ENCODE measurements at places on chromosomes 7 and 10.

DNA sequence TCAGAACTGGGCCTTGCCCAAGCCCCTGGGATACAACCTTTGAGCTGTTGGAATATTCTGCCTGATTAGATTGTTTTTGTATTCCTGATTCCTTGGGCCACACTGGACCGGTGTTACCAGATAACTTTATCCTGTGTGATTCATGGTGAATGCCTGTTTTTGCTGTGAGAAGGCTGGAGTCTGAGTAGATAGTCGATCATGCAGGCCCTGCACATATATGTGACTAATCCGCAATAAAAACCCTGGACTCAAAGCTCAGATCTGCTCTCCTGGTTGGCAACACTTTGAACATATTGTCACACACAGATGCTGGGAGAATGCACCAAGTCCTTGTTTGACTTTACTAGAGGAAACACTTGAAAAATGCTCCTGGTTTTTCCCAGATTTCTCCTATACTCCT lies 183.9 kb upstream of the MBL2 start:
- DNase-seq, result no peak

DNA sequence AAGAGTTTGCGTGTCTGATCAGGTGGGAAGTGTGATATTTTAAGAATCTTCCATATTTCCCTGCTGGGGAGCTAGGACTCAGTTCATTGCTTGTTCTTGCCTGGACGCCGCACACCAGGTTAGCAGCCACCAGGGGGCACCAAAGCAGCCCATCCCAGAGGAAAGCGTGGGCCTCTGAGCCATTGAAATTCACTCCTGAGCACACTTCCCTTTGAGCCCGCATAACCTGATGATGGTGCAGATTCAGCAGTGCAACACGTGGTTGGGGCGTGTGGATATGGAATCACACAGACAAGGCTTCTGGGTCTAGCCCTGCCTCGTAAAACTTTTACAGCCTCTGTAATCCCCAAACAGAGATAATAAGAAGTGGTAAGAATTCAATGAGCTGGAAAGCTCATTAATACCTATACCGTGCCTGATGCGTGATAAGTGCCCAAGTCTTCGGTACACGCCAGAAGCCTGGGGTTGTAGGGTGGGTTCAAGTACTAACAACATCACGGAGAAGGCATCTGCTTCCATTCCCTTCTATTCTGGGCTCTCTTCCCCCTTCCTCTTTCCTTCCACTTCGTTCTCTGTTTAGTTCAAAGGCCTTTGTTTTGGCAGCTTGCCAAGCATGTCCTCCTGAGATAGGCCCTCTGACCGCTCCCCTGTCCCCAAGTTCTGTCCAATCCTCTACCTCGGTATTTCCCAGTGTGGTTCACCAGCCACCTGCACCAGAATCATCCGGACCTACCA lies 130.1 kb upstream of the KMT2E start:
- peak; percentile 77 for DNase-seq

DNA sequence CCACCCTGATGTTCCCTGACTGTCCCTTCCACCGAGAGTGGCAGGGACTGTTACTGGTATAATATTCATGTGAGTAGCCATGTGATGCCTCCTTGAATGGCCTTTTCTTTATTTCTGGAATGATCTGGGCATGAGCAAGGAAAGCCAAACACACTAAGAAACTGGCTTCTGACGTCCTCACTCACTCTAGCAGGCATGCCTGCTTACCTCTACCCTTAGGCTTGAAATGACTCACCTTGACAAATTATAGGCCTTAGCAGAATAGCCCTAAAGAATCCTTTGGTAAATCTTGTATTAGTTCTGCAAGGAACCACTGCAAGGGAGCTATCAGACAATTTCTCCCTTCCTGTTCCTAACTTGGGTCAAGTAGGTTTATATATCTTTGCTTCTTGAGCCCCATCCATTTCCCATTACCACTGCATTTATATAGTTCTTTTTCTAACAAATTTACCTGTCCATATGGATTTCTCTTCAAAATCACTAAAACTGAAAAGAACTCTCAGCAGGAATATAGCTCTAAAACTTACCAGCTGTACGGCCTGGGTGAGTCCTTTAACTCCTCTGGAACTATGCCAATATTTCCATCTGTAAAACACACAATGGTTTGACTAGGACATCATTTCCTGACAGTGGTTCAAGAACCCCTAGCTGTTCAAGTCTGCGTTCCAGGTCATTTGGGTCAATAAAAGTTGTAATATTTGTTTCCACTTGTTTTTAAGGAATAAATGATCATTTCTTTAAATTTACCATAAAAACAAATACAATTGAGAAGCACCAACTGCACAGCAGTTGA lies 13.0 kb upstream of the NDUFA5 start:
- DNase-seq, result no peak

GRCh38 chr10:122548407-122549085 lies 12.0 kb upstream of the DMBT1 start:
- no peak for DNase-seq

GRCh38 chr7:1851721-1852516 lies 181.8 kb downstream of the ELFN1 start:
- no peak for DNase-seq

DNA sequence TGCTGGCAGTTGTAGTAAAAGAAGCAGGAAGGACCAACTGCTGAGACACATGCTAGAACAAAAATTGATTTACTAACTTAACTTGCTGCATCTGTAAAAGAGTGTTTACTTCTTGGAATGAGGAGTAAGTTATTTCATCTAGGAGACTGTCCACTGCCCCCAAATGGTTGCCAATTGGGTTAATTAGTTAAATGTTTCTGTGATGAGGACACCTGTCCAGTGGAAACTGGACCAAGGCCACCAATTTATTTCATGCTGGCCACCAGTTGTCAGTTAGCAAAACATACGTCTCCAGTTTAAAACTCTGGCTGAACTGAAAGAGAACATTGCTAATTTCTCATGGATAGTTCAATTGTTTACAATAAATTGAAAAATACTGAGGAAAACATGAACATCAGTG lies 191.7 kb downstream of the PPP1R9A start:
- DNase-seq, result no peak

DNA sequence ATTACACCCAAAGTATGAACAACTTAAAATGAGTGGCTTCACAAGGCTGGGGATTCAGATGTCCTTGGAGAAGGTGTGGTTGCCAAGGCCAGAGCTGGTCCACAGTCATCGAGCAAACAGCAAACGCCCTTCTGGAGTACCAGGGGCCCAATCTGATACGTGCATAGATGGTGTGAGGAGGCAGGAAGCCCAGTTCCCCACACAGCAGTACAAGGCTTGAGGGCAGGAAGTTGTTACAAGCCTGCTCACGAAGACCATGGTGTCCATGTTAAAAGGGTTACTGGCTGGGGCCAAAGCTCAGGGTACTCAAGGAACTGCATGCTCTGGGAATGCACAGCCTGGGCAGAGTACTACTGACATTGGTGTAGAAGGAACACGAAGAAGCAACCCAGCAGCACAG lies 4.6 kb upstream of the ANKRD26 start:
- DNase-seq, result no peak

GRCh38 chr7:123972045-123972444 lies 47.0 kb downstream of the SPAM1 start:
- DNase-seq, result no peak

- DNase-seq, result no peak
Measured at GRCh38 chr10:73909540-73910115, 1.3 kb upstream of the PLAU start.

- no peak for DNase-seq
Measured at GRCh38 chr7:29300026-29300480, 105.5 kb downstream of the CHN2 start.

- DNase-seq, result no peak
Measured at GRCh38 chr7:106486331-106486730, 174.6 kb downstream of the CCDC71L start.

DNA sequence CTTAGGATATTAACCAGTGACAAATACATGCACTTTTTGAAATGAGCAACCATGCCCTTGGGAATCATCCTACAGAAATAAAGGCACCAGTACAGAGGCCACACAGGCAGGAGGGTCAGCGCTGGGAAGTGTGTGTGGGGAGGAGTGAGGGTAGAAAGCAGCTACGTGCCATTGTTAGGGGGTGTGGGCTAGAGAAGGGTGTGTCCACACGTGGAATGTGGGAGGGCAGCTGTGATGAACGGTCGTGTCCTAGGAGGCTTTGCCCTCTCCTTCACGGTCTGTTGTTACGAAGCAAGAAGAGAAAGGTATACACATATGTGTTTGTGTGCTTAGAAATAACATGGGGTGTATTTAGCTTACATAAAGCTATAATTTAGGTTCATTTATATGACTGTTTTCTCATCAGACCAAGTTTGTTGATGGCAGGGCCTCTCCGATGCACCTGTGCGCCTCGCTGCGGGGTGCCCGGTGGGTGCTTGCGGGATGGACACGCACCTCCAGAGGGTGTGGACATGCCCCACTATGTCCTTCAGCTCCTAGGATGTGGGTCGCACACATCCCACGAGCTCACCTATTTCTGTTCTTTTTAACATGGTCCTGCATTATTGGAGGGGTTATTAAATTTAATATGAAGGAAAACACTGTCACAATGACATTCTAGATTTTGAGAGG lies 16.9 kb upstream of the GET4 start:
- DNase-seq, result no peak

DNA sequence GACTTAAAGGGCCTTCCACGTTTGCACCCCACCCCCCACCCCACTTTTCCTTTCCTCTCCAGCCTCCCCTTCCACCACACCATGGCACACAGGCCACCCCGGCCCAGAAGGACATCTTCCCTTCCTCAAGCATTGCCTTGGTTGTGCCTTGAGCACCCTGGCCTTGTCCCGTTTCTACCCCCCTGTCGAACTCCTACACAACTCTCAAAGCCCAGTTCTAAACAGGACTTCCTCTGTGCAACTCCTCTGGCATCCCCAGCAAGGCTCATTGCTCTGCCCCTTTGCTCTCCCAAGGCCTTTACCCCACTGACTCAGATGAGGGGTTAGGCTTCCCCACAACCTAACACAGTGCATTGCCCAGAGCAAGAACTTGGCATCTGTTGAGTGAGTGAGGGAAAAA lies 136.1 kb downstream of the HERPUD2 start:
- DNase-seq, result no peak

- no peak for DNase-seq
Measured at GRCh38 chr7:79130715-79131114, 322.8 kb downstream of the MAGI2 start.

GRCh38 chr7:105087981-105088380 lies 74.0 kb downstream of the KMT2E start:
- DNase-seq, result no peak

DNA sequence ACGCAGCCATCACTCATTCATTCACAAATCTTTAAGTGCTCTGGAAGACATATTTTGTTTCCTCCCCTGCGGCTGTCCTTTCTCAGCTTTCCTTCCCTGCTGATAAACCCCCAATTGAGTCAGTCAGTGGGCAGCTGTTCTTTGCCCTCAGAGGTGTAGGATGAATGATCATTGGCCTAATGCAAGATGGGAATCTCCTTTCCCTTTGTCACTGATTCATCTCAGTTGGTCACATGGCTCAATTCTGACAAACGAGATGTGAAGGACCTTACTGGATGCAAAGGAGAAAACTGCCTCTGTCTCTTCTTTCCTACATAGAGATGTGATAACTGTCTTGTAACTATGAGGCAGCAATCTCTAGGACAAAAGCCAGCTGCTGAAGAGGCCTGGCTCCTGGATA lies 44.6 kb downstream of the COL28A1 start:
- DNase-seq, result no peak

- DNase-seq, result no peak
Measured at GRCh38 chr10:68105820-68106219, 3.5 kb upstream of the MYPN start.

GRCh38 chr10:77941790-77942189 lies 15.2 kb upstream of the DLG5 start:
- no peak for DNase-seq

DNA sequence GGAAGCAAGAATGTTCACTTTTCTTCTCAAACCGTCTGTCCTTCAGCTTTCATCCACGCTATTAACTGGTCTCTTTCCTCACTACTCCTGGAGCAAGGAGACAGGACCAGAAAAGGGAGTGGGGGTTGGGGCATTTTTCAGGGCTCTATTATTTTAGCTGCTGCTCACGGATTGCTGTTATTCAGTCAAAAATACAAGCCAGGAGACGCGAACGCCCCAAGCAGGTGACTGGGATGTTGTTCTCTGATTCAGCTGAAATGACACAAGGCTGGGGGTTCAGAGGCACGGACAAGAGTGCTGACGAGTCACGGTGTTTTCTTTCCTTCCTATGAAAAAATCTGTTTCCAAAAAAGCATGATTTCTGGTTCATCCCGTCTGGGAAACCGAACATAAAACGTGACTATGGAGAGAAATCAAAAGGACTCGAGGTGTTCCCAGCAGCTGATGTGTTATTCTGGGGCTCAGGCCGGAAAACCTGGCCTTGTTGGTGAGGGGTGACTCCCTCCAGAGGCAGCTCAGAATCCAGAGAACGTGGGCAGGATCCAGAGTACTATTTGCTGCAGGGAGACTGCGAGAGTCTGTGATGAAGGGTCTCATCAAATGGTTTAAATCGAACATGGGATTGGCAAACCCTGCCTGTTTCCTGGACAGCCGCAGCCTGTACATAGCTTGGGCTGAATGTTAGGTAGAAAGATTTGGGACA lies 3.5 kb upstream of the INHBA start:
- DNase-seq, result no peak

GRCh38 chr7:34739651-34740300 lies 81.8 kb downstream of the NPSR1 start:
- no peak for DNase-seq

- DNase-seq, result no peak
Measured at GRCh38 chr7:159064816-159065510, 79.7 kb downstream of the VIPR2 start.

- no peak for DNase-seq
Measured at GRCh38 chr7:97731736-97732564, at the start of gene TAC1. TSS of gene TAC1 (plus strand) at chr7:97732086. CDS start at chr7:97732613, 527 bp downstream.

DNA sequence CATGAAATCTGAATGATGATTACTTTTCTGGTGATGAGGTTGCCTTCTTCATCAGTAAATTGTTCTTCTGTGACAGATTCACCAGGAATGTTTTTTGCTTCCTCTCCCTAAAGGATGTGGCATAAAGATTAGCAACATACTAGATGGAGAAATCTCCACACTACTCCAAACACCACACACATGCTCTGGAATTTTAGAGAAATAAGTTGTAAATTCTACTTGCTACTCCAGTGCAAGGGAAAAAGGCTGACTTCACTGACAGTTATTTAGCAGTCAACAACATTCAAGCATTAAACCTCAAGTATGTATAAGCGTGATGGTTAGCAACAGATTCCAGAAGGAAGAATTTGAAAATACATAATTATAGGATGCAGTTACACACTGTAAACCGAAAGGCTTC lies 137.9 kb upstream of the CCDC6 start:
- no peak for DNase-seq

- peak; percentile 52 for DNase-seq
Measured at GRCh38 chr7:130959743-130960207, 225.8 kb upstream of the KLF14 start.

DNA sequence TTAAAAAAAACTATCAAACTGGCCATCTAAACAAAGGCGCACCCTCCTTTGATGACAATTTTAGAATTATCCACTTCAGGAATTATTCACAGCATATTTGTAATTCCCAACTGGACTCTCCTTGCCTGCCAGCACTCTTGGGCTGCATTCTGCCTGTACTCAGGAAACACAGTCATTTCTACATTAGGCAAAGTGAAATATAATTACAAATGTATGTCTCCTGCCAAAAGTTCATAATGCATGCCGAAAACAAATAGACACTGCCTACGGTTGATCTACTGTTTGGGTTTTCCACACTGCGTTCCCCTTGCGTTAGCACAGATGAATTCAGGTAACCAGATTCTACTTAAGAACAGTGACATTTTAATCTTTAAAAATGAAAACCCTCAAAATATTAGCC lies 1.9 kb downstream of the HGF start:
- no peak for DNase-seq

GRCh38 chr10:1382711-1383110 lies 326.5 kb downstream of the WDR37 start:
- DNase-seq, result no peak

All from PC-9 (cell line).